ENCODE measurements at places on chromosomes 6 and 20. TPM values are rescaled to one million over a fixed set of nuclear protein-coding genes. Genes with fewer than 3 reads are reported as not detected.
A peak's percentile ranks its signal among the peaks of the same experiment; 100 is the strongest.

DNA sequence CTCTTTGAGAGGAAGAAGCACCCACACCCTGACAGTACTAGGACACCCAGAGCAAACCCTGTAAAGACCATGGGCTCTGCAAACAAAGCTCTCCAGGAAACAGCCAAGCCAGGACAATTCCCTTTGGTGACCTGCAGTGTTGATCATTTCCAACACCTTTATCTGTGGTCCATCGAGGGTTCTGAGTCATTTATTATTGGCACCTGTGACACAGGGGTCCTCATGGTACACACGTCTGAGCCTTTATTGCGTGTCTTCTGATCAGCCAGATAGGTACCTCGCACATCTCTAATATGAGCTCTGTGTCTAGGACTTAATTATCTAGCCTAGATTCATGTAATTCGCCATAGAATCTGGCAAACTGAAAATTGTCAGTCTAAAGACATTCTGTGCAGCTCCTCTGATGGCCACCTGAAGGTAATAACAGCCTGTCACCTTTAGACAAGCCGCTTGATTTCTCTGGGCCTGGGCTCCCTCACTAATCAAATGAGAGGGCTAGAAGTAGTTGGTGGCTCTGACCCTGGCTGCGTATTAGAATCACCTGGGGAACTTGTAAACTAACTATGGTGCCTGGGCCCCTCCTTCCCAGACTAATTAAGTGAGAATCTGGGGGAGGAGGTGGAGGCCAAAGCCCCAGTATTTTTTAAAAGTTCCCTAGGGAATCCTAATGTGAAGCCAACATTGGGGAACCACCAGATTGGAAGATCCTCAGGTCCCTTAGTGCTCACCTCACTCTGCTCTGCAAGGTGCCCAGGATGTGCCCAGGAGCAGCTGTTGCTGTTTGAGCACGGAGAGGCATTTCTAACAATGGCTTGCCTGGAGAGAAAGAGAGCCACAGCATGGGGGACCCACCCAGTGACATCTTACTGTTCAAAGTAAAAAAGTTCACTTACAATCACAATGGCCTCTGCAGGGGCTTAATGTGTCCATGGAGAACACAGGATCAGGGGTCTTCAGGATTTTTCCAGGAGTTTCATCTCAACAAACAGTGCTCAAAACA is 122.0 kb upstream of the ARID1B start:
- DNase-seq, result no peak

DNA sequence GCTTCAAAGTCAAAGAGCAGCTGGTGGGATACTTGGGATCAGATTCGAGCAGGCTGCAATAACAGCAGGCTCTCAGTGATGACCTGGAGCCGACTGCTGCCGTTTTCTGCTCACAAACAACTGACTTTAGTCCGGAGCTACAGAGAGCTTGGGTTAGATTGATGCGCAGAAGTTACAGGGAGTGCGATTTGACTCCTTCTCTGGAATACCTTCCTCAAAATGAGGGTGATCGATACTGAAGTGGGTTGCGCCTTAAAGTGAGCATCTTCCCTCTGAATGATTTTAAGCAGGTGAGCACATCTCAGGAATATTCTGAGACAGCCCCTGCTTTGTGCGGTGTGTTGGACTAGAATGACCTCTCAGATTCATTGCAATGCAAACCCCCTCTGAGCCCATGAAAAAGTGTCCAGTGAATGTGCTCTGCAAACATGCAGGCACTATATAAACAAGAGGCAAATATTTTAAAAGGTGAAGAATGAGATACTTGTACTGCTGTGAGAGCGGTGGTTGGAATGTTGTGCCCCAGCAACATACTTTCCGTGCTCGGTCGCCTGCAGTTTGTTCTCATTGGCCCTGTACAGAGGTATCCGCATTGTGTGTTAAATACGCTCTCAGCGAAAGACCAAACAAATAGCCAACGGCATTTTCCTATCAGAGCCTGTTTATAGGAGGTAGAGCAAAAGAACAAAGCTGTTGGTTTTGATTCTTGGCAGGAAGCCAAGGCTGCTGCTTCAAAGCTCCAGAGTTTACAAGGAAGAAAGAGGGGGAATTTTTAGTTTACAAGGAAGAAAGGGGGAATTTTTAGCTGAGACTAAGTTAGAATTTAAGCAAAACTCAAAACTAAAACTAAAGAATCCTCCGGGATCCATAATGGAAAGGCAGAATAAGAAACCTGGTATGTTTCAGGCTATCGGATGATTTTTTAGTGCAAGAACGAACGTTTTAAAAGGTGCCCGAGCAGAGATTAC is 67.7 kb downstream of the PHACTR2 start:
- DNase-seq, result no peak

GRCh38 chr20:5315807-5316187 is 957 bp downstream of the PROKR2 start:
- DNase-seq, result no peak

DNA sequence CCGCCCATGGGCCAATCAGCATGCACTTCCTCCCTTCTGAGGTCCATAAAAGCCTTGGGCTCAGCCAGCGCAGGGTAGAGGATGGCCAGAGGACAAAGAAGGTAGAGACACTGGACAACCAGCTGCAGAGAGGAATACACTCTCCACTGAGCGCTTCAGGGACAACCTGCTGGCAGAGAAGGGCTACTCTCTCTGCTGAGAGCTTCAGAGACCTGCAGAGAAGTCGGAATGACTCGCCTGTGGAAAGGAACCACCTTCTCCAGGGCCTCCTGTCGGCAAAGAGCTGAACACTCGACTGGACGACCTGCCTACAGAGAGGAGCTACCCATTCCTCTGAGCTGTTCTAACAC is 31.4 kb upstream of the SLA2 start:
- DNase-seq, result no peak

GRCh38 chr20:22566876-22567658 is 17.3 kb downstream of the FOXA2 start:
- DNase-seq, result no peak

Gene MCM8
- total RNA-seq, result 2.1 TPM

Gene PRSS16
- total RNA-seq, result not detected

Gene VGLL2
- not detected for total RNA-seq

Gene HFE
- total RNA-seq, result 12.7 TPM

Gene IMPG1
- total RNA-seq, result not detected

Gene DHX35
- 10.6 TPM for total RNA-seq

Gene CALHM6
- total RNA-seq, result 22.4 TPM

DNA sequence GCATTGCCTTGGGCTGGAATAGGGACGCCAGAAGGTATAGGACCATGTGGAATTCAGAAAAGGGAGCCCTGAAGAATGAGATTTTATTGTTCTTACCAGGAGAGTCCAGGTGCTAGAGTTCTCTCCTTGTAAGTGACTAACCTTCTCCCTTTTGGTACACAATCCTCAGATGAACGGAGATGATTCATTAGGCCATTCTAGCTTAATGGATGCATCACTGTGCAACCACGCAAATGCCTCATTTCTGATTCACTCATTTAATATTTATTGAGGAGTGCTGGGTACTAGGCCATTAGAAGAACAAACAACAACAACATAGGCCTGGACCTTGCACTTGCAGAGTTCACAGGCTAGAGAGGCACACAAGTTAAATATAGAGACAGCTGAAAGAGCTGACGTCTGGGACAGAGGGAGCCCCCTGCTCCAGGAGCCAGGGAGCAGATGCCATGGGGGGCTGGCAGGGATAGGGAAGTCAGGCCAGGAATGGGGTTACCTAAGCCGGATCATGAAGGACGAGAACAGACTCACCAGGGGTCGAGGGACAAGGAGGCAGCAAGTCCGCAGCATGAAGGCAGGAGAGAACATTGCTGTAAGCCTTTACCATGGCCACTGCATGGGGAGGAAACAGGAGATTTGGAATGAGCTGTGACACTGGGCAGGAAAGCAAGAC is 179.5 kb upstream of the AKAP12 start:
- DNase-seq, result no peak

GRCh38 chr6:34276881-34277762 is 28.3 kb upstream of the SMIM29 start:
- DNase-seq, result no peak

DNA sequence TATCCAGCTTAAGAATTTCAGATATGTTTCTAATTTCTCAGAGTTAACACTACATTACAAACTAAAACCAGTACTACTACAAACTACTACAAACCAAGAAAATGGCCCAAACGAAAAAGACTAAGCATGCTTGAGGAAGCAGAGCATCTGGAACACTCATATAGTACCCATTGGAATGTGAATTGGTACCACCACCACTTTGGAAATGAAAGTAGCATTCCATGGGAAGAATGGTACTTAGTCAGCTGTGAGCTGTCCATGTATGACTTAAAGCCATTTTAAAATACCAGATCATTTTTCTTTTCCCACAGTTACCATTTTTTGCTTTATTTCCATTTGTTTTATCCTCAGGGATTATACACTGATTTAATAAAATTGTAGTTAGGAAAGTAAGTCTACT is 30.5 kb downstream of the FBXO9 start:
- DNase-seq, result no peak

Gene MOXD1
- total RNA-seq, result 0.23 TPM

- no peak for DNase-seq
These were observed 233.4 kb downstream of the EYA4 start for GRCh38 chr6:133474516-133474915.

Gene HAO1
- 163 TPM for total RNA-seq

DNA sequence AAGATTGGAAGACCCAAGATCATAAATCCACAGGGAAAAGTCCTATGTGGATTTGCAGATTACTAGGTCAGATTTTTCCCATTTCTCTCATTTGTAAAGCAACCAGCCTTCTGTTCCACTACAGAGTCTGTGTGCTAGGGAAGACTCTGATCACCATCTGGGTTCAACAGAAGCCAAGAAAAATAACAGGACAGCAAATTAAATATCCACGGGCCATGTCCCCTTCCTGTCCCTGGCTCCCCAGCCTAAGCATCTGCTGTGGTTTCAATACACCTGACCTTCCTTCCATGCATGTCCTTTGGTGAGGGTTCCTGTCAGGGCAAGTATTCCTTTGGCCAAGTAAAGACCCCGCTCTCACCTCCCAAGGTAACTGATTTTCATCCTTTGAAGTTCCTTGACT is 558.8 kb downstream of the KIF16B start:
- no peak for DNase-seq

DNA sequence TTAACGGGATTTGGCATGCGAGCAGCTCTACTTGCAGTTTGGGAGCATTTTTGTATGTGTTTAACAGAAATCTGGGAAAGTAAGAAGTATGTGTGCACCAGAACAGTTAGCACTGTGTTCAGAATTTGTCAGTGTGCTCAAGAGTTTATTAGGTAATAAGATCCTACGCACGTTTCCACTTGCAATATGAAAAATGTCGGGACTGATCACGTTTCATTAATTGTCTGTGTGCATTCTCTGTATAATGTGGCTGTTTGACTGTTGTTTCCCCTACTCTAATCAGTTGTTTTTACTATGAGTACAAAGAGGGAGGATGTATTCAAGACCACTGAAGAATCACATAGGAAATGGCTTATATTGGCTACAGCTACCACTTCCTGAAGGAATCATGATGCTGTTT is 349.7 kb upstream of the POU3F2 start:
- no peak for DNase-seq

DNA sequence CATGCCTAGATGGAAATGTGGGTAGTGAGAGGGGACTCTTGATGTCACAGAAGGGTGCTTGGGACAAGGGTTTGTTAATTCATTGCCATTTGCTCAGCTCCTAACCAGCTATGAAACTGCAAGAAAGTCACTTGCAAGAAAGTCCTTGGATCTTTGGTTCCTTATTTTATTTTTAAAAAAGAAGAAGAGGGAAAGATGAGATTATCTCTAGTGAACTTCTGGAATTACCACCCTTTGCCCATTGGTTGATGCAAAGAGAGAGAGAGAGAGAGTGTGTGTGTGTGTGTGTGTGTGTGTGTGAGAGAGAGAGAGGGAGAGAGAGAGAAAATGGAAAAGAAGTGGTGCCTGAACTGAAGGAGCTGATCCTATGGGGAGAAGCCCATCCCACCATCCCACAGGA is 4.6 kb upstream of the SFT2D1 start:
- DNase-seq, result no peak

Gene RAB32
- 13.6 TPM for total RNA-seq

Gene METTL24
- total RNA-seq, result 2.0 TPM

DNA sequence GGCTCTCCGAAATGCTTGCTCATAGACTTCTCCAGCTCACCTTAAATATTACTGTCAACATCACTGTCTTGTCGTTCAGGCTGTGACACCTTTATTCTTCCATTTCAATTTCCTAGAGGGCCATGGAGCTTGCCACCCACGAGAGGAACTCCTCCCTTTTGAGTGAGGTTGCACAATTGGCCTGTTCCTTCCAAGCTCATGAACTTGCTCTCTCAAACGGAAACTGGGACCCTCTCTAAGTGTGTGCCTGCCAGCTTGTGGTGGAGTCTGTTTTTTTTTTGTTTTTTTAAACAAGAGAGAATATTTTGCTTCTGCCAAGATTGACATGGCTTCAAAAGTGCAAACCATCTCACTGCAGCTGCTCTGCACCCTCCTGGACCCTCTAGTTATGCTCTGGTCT is 19.3 kb upstream of the IYD start:
- DNase-seq, result no peak

Gene ZHX3
- total RNA-seq, result 3.2 TPM

DNA sequence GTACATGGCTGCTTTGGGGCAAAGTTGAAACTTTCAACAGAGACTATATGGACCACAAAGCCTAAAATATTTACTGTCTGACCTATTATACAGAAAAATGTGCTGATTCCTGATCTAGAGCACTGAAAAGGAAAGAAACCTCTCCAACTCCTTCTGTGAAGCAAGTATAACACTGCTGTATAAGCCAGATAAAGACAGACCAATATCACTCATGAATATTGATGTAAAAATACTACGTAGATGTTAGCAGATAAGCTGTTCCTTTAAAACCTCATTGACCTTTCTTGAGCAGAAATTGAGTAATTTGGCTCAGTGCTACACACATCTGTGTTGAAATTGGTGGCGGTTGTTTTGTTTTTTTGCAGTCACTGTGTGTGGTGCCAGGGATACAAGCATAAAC is 69.9 kb upstream of the HDAC2 start:
- no peak for DNase-seq

- no peak for DNase-seq
These were observed 37.6 kb upstream of the SPDEF start for GRCh38 chr6:34593701-34594100.

DNA sequence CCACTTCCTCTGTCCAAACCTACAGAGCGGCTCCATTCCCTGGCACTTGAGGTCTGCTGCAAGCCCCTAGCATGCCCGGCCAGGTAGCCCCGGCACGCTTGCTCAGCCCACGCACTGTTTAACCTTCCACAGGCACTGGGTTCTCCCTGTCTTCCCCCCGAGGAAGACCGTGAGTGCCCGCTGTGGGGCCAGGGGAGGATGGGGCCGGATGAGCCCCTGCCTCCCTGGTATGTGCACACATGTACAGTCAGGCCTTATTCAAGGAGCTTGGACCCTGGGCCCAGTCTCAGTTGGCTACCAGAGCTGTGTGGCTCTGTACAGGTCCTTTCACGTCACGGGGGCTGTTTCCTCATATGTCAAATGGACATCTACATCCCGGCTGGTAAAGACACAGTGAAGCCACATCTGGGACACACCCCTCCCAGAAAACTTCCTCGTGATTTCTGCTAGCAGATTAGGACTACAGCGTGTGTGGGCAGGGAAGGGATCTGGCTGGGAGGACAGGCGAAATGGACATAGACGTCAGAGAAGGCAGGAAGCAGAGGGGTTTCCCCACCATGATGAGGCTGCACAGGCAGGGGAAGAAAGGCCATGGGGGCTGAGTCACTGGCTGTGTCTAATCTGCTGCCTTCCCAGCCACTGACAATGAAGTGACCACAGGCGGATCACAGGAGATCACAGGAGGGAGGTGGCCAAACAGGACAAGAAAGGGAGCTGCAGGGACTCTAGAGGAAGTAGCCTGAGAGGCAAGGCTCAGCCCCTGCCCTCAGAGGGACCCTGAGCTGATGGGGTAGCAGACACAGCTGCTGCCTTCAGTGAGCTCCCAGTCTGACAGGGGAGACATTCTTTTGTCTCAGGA is 62.9 kb downstream of the MRPL14 start:
- DNase-seq, result no peak

GRCh38 chr6:40328386-40328985 is 258.7 kb downstream of the LRFN2 start:
- DNase-seq, result peak; percentile 43
